Progenitor cell of endocrine pancreas (in vitro differentiated cells): ENCODE measurements at places on chromosomes 5 and 9. TPM values are rescaled to one million over a fixed set of nuclear protein-coding genes. Genes with fewer than 3 reads are reported as not detected.

GRCh38 chr5:14251733-14252132 is 108.6 kb downstream of the TRIO start:
- no peak for DNase-seq

DNA sequence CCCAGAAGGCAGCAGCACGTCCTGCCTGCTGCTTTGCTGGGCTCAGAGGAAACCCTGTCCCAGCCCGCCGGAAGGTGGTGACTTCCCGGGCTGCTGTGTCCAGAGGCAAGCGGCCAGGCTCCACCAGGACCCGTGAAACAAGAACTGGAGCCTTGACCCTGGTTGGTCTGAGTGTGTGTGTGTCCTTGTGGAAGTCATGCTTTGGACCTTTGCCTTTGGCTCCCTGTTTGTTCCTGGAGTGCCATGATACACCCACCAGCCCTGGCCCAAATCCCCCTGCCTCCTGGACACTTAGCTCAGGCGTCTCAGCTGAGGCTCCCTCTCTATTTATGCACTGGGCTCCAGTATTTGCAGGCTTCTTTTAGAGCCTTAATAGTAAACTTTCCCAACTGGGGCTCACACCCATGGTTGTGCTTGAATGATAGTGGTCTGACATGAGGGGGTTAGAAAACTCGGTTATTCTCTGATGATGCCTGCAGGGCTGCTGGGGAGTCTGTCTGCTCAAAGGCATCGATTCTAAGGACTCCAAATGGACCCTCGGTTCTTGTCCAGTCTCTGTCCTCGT is 72.2 kb downstream of the C9orf50 start:
- DNase-seq: no peak

GRCh38 chr5:77867914-77868313 is 91.8 kb upstream of the TBCA start:
- no peak for DNase-seq

DNA sequence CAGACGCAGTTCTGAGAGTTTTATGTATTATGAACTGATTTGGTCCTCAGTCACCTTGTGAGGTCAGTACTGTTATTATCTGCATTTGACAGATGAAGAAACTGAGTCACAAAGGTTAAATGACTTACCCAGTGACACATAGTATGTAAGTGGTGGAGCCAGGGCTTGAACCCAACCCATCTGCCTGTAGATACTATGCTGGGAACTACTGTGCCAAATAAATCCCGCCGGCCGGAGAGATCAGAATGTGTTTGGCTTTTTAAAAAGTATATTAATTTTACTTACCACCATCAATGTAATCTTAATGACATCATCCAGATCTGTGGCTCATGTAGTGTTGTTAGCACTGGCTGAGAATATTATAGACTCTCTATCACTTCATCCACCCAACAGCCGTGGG is 80.8 kb downstream of the ZNF618 start:
- DNase-seq: no peak

HARS1 gene
- total RNA-seq: 77.7 and 78.9 TPM in 2 replicates

INSL4 gene
- not detected in 2 replicates for total RNA-seq

GRCh38 chr5:66987540-66987939 is 209.1 kb downstream of the CD180 start:
- no peak for DNase-seq

DNA sequence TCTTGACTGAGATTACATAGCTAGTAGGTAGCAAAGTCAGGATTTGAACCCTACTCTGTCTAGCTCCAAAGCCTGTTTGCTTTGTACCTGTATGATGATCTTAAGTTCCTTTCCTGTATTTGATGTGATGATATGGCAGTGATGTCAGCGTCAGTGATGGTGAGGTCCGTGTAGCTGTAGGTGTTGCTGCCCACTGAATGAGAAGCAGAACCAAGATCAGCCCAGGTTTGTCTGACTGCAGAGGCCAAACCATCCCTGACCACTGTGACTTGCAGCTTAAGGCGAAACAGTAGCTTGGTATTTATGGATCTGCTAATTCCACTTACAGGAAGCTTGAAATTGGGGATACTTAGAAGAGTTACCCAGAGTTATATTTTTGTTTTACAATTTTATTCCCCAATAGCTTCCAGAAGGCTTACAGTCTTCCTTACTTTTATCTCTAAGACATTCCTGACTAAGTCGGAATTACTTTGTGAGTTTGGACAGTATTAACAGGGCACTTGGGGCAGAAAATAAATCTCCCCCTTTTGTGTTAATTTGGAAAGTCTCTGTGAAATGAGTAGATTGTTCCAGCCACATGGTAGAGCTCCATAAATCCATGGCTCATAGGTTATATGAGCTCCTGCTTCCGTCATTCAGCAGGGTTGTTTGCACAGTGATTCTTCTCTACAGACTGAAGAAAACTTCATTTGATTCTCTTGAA is 273.4 kb downstream of the NR3C1 start:
- DNase-seq: no peak

ANKRD34B gene
- total RNA-seq: 0.17 and 0.20 TPM in 2 replicates

GRCh38 chr5:158937381-158937952 is 162.2 kb downstream of the EBF1 start:
- DNase-seq: no peak

GRCh38 chr9:2853517-2853916 is 9.6 kb upstream of the PUM3 start:
- DNase-seq: no peak

- no peak for DNase-seq
These were observed 446.6 kb downstream of the ARHGEF28 start for GRCh38 chr5:74072646-74073045.

GRCh38 chr5:119174578-119175163 is 103.8 kb downstream of the DMXL1 start:
- DNase-seq: no peak

- DNase-seq: no peak
These were observed 3.4 kb downstream of the LMNB1 start for GRCh38 chr5:126780165-126780827.

CTNND2 gene
- total RNA-seq: 143 and 163 TPM in 2 replicates

WNT8A gene
- not detected in 2 replicates for total RNA-seq

GRCh38 chr9:116589392-116590354 is 97.4 kb upstream of the TRIM32 start:
- DNase-seq: no peak

DNA sequence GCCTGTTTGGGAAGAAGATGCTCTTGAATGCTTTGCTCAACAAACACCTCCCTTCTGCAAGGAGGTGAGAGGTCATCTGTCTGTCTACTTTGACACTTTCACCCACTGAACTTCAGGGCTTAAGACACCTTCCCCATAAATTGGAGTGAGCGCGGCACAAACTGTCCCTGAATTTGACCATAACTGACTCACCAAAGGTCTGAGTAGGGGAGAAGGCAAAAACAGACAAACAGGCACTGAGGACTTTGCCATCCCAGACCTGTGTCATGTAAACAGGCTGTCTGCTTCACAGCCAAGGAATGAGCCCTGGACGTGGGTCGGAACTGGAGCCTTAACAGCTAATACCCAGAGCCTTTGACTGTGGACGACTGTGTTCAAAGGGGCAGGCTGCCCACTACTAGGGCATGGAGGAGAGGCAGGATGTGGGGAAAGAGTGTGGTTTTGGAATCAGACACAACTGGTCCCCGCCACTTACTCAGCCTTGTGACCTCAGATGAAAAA is 320.9 kb upstream of the KLF4 start:
- DNase-seq: no peak

SPATA6L gene
- total RNA-seq: 7.1 and 7.8 TPM in 2 replicates

DNA sequence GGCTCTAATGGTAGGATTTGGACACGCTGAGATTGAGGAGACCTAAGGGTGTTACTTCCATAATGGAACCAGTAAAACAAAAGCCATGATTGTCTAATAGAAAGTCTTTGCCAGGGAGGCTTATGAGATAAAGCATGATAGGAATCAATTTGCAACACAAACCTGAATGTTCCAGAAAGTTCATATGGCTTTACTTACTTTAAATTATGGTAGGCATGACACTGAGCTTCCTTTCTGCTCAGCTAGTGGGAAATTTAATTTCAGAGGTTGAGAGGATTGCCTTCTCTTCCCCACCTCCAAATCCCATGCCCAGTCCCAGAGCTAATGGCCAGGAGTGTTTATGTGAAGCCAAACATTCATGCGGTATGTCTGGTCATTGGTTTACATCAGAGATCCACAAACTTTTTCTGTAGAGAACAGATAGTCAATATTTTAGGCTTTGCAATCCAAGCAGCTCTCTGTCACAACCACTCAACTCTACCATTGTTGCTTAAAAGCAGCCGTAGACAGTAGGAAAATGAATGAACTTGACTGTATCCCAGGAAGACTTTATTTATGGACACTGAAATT is 114.5 kb downstream of the UGCG start:
- DNase-seq: no peak

STOM gene
- total RNA-seq: 11.0 and 14.4 TPM in 2 replicates

DNA sequence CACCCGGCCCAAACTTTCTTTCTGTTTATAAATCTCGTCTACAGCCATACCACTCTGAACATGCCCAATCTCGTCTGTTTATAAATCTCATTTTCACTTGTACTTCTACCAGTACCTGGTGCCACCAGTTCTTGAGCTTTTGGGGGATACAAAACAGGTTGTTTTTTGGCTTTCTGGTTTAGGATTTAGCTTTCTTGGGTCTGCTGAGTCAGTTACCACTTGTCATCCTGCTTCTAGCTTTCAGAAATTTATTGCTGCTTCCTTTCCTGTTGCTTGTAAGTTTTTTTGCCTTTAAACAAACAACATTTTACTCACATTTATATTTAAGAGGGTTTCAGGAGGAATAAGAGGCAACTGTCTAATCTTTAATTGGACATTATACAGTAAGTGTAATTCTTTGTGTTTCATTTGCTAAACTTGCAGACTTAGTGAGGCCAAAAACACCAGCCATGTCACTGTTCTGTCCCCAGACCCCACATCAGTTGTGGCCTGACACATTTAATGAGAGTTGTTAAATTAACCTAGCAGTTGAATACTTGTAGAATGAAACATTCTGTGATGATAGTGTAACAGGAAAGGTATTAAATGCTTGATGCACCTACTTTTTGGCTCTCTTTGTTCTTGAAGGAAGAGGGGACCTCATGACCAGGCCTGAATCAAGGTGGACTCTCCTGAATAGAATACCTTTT is 11.8 kb downstream of the NDFIP1 start:
- no peak for DNase-seq

DNA sequence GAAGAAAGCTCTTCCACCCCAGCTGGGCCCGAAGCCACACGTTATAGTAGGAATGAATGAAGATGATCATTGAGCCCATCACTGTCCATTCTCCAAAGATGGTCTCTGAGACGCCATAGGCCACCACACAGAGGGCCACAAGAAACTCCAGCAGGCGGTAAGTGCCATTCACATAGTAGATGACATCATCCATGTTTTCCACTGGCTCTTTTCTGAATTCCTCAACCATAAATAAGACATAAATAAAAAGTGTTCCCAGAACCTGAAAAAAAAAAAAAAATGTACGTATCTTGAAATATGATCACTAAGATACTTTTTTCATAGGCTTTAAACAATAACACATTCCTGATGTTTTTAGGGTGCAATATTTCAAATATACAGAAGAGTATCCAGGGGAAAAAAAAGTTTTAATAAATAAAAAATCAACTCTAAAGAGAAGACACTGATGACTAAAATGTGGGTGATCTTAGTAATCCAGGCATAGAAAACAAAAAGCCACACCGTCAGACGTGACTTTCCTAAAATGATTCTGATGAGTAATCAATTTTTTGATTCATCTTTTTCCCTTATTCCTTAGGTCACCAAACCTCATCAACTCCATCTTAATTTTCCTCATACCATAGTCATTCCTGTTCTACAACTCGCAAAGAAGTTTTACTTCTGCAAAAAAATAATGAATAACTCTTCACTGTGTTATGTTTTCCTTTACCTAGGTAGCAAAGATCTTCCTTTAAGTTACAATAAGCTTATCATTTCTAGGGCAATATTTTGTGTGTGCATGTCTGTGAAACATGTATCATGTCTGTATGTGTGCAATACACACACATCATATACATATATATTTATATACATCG is 47.8 kb downstream of the RNF145 start:
- DNase-seq: no peak

DNA sequence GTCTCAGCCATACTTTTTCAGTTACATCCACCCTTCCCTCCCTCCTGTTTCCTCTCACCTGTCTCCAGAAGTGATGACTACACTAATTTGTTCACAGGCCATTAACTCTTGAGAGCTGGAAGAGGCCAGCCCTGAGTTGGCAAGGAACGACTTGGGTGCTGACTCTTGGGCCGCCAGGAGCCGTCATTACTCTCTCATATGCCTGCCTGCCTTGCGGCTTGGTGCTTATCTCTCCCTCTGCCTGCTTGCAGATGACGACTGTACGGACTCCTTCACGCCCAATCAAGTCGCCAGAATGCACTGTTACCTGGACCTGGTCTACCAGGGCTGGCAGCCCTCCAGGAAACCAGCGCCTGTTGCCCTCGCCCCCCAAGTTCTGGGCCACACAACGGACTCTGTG is 66.1 kb downstream of the PAPPA start:
- DNase-seq: no peak

GRCh38 chr9:8140557-8140956 is 341.0 kb upstream of the DMAC1 start:
- DNase-seq: no peak
